Activated CD4-positive, alpha-beta T cell treated with anti-CD3 and anti-CD28 coated beads, Interleukin-2, amount 50 U/mL, for 1 hour (primary cell): ENCODE measurements at places on chromosomes 7 and 10.

GRCh38 chr10:79995979-79996634 is 47.2 kb upstream of the SFTPD start:
- DNase-seq: no peak

GRCh38 chr7:163971-164881 is 28.1 kb upstream of the FAM20C start:
- DNase-seq: no peak

DNA sequence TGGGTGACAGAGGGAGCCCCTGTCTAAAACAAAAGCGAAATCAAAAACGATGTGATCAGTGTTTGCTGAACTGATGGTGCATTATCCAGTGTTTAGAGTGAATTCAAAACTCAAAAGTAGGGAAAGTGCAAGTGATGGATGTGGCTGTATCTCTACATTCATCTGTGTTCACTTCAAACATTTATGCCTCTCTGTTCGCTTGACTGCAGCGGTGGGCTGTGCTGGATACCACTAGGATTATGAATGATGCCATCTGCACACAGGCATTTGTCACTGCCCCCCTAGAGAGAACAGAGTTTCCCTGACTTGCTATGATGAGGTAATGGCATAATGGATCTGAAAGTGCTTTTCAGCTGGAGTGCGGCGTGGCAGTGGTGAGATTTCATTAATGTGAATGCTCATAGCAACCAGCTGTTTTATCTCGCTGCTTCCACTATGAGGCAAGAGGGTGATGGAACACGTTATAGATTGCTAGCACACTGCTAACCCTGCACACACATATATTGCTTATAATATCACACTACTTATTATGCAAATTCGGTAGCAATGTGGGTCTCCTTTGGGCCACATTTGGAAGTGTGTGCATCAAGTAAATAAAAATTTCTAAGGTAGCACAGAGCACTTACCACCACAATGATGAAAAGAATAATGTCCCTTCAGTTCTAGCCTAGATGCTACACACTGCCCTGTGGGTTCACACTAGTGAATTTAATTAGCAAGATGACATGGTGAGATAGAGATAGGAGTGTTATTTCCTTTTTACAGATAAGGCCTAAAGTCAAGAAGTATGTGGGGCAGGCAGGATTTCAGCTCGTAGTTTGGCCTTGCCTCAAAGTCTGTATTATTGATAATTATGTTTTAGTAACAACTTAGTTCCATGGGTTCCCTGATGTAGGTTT is 164.7 kb downstream of the CAMK1D start:
- DNase-seq: no peak

DNA sequence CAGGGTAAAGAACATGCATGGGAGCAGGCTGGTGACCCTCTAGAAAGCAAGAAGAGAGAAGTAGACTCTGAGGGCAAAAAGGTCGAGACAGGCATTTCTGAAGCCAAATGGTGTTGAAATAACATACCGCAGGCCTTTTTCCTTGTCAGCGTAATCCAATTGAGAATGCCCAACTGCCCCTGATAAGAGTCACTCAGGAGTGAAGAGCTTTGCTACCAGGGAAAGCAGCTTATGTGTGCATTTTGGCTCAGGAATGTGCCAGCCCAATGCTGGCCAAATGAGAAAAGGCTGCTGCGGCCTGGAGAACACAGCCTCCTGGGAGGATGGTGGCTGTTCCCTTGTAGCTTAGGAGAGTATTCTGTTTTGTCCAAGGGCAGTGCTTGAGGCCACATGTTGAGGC is 61.4 kb upstream of the NFKB2 start:
- no peak for DNase-seq

DNA sequence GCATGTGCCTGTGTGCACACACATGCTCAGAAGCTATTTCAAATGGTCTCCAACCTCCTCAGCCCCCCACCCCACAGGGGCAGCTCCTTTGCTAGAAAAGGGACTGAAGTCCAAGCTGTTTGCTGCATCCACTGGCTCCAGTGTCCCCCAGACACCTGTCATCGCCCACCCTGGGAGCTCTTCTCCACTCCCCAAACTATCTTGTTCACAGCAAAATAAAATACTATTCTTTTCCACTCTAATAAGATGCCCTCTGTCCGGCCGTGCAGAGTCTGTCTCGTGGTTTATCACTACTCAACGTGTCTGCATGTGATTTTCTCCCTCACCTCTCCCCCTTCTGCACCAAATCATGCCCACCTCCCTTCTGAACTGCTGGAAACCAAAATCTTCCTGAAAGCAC is 25.6 kb downstream of the HIPK2 start:
- DNase-seq: no peak

DNA sequence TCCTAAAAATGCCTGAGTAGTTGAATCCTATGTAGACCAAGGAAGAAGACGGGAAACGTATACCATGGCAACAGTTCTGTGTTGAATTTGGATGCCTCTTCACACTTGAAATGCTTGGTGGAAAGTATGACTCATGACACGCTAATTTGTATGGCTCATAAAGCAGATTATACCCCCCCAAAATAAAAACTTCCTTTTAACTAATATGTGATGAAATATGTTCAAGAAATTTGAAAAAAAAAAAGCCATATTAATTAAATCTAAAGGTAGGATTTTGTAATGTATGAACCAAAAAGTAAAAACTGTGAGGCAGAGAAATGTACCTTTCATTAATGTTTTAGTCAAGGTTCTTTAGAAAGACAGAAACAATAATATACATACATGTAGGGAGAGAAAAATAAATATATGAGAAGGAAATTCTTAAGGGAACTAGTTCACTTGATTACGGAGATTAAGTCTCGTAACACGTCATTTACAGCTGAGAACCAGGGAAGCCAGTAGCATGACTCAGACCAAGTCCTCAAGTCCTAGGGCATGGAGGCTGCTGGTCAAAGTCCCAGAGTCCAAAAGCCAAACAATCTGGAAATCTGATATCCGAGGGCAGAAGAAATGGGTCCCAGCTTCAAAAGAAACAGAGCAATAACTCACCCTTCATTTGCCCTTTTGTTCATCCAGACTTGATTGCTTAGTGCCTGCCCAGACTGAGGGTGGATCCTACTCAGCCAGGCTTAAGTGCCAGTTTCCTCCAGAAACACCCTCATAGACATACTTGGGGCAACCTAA is 485.1 kb downstream of the SEMA3D start:
- DNase-seq: no peak

DNA sequence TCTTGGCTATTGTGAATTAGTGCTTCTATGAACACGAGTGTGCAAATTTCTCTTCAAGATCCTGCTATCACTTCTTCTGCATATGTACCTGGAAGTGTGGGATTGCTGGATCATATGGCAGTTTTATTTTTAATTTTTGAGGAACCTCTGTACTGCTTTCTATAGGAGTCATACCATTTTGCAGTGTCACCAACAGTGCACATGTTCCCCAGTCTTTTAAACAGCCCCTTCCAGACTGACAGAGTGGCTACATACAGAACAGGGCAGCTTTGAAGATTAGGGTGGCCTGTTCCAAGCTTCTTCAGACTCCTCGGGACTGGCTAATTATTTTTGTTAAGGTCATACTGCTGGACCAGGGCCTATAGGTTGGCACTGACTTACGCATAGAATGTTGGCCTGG is 82.9 kb downstream of the AUTS2 start:
- DNase-seq: no peak

DNA sequence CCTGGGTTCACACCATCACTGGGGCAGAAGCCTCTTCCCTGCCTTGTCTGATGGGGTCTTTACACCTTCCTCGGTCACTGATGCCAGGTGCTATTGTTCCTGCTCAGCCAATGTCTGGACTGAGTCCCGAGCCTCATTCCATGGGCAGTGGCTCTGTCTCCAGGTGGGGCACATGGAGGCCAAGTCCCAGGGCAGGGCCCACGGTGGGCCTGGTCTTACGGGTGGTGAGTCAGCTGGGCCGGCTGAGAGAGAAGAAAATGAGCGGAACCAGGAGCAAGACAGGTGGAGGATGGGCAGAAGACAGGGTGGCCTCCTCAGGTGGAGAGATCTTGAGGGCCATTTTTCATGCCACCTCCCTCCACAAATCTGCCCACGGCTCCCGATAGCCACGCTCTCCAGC is 131.7 kb upstream of the FAM20C start:
- DNase-seq: no peak

DNA sequence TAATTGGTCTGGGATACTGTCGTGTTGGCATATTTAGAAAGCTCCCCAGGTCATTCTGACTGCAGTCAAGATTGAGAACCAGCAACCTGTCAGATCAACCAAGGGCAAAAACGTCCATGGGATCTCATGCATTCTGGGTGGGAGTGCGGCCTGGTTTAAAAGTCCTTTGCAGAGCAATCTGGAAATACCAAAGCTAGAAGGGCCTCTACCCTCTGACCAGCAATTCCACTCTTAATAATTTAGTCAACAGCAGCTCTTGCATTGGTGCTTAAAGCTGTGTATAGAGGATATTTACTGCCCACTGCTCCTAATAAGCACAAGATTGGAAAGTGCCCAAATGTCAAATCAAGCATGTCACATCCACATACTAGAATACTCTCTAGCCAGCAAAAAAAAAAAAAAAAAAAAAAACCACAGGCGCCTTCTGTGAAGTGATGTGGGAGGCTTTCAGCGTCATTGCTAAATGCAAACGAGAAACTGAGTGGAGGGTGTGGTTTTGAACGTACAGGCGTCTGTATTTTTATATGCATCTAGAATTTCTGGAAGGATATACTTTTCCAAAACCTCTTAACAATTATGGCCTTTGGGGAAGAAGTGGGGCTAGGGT is 44.8 kb upstream of the HSPA12A start:
- no peak for DNase-seq
